MV-4-11 (cell line): ENCODE measurements at places on chromosomes 5 and 9.
A peak's percentile ranks its signal among the peaks of the same experiment; 100 is the strongest.

GRCh38 chr5:55226934-55227663 is at the start of gene MCIDAS:
Gene MCIDAS (minus strand): TSS chr5:55227315. CDS start chr5:55227138, 177 bp downstream.
- DNase-seq = no peak

DNA sequence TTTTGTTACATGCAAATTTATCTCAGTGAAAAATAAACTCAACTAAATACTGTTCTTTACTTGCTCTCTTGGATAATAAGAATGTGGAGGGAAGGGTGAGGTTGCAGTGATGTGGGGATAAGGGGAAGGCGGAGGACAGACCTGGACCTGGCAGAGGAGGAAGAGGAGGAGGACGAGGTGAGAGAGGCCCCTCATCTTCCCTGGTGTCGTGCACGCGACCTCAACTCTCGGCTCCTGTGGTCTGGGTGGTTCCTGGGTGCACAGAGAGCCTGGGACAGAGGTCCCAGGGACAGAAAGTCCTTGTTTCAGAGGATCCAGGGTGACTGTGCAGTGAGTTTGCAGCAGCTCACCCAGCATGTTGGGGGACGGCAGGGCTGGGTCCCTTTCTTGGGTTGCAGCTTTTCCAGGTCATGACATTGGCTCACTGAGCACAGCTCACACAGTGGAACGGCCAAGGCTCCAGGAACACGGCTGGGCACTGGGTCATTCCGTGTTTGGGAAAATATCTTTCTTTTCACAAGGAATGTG is 37.7 kb upstream of the LPCAT1 start:
- no peak for DNase-seq

GRCh38 chr5:69099302-69099701 is 5.5 kb downstream of the SLC30A5 start:
- no peak for DNase-seq

GRCh38 chr9:92954049-92954861 is 6.9 kb downstream of the FGD3 start:
- DNase-seq = peak; percentile 24

DNA sequence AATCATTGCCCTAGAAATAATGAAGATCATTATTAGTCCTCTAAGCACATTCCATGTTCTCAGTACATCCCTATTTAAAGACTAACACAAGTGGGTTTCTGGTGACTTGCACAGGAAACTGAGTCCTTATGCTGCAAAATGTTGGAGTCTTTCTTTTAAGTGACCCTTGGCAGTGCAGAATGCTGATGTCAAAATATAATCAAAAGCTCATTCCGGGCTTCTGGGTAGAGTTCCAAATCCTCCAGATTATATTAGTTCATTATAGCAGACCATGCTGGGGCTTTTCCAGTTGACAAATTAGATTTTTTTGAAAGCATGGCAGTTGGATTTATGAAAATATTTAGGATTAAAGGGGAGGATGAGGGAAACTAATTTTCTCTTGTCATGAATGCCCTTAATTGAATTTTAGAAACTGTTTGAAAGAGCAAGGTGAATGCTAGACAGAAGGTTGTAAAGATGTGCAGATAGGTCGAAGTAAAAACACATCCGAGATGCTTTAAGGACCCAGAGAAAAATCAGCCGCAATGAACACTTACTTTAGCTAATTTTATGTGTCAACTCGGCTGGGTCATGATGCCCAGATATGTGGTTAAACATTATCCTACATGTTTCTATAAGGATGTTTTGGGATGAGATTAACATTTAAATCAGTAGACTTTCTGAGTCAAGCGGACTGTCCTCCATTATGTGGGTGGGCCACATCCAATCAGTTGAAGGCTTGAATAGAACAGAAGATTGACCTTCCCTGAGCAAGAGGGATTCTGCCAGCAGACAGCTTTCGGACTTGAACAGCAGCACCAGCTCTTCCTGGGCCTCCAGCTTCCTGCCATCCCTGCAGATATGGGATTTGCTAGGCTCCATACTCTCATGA is 88.7 kb downstream of the DAP start:
- DNase-seq = no peak

DNA sequence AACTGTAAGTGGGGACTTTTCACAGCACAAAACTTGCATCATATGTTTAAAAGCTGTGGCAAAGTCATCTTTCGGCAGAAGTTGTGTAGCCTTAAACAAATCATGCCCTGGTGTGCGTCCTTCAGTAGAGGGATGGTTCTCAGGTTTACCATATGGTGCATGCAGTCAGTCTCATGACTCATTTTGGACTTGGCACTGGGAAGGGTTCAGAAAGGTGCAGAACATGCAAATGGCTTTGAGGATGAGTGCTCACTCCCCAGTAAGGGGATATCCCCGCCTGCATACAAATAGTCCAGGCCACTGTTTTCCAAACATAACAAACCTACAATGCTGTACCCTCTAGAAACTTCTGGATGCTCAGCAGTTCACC is 260.3 kb downstream of the NDUFS4 start:
- no peak for DNase-seq
